A549 treated with ZK216348 at 1 μM for 4 hours (cell line): ENCODE measurements at places on chromosomes 13 and 19. TPM values are rescaled to one million over a fixed set of nuclear protein-coding genes. Genes with fewer than 3 reads are reported as not detected.

Gene TOMM40
- 157 to 269 TPM (median 249 TPM) in 5 replicates for total RNA-seq

Gene PNMA8C
- not detected in 5 replicates for total RNA-seq

Gene SHD
- total RNA-seq = not detected in 5 replicates

Gene SACS
- total RNA-seq = 6.8 to 14.9 TPM (median 11.5 TPM) in 5 replicates

Gene MBD3L2B
- not detected in 5 replicates for total RNA-seq

Gene CALR3
- not detected in 5 replicates for total RNA-seq

Gene CBARP
- total RNA-seq = 2.3 to 6.0 TPM (median 4.7 TPM) in 5 replicates

Gene CYP2A6
- total RNA-seq = not detected in 5 replicates
